ENCODE measurements at places on chromosomes 12 and 14.

- no peak for DNase-seq
Observed at GRCh38 chr12:131834798-131835615, 6.8 kb downstream of the MMP17 start.

DNA sequence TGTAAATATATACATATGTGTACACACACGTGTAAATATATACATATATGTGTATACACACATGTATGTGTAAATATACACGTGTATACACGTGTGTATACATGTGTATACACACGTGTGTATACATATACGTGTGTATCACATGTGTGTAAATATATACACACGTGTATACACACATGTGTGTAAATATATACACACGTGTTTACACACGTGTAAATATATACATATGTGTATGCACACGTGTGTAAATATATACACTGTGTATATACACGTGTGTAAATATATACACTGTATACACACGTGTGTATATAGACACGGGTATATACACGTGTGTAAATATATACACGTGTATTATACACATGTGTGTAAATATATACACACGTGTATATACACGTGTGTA is 71.7 kb downstream of the RPAP3 start:
- no peak for DNase-seq

- DNase-seq, result no peak
Observed at GRCh38 chr12:32647275-32647674, 31.8 kb upstream of the DNM1L start.

DNA sequence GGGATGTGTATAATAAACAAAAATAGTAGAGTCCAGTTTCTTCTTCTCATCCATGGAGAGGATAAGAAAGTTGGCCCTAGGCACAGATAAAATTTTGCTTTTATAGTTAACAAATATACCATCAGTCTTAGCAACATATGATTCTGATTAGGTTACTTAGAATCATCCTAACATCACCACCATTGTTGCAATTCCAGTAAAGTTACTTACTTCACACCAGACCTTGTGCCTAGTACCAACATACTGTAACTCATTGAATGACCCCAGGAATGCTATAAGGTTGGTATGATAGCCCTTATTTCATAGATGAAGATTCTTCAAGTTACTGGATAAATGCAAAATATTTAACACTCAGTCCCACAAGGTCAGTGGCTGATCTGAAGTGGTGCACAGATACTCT is 183.8 kb upstream of the ATP2B1 start:
- no peak for DNase-seq

Measured in activated CD8-positive, alpha-beta memory T cell treated with anti-CD3 and anti-CD28 coated beads for 24 hours (primary cell).